Frontal cortex (tissue), 4 donors: ENCODE measurements at places on chromosomes 7 and 10.

GRCh38 chr7:24560772-24561171 is 12.5 kb upstream of the PALS2 start:
- DNase-seq, result no peak

GRCh38 chr10:3467052-3467951 is 294.7 kb upstream of the PITRM1 start:
- no peak for DNase-seq

DNA sequence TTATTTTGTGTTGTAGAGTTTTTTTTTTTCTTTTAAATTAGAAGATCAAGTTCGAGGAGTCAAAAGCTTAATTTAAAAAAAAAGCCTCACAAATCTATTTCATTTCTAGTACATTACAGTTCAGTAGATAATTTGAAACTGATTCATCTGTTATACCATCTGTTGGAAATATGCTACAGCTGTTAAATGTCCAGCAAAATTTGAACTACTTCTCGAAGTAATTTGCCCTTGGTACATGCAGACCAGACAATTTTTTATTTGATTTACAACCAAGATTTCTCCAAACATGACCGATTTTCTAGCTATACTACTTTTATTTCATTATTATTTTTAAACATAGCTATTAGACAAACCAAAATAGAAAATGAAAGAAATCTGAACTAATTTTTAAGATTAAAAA is 647.9 kb downstream of the CNTNAP2 start:
- DNase-seq, result no peak

- no peak for DNase-seq
Observed at GRCh38 chr7:120168066-120168465, 104.9 kb upstream of the KCND2 start.

DNA sequence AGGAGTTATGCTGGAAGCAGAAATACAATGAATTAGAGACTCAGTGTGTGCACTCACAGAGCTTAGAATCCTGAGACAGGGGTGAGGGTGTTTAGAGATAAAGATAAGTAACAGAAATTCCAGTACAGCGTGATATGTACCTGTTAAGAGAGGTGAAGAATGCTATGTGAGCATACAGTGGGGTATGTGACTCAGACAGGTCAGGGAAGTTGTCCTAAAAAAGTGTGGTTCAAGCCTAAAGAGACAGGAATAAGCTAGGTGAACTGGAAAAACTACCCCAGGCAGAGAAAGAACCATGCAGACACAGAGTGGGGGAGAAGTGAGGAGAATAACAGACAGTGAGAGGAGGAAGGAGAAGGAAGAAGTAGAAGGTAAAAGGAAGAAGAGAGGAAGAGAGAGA is 8.6 kb downstream of the SMIM30 start:
- DNase-seq, result no peak

DNA sequence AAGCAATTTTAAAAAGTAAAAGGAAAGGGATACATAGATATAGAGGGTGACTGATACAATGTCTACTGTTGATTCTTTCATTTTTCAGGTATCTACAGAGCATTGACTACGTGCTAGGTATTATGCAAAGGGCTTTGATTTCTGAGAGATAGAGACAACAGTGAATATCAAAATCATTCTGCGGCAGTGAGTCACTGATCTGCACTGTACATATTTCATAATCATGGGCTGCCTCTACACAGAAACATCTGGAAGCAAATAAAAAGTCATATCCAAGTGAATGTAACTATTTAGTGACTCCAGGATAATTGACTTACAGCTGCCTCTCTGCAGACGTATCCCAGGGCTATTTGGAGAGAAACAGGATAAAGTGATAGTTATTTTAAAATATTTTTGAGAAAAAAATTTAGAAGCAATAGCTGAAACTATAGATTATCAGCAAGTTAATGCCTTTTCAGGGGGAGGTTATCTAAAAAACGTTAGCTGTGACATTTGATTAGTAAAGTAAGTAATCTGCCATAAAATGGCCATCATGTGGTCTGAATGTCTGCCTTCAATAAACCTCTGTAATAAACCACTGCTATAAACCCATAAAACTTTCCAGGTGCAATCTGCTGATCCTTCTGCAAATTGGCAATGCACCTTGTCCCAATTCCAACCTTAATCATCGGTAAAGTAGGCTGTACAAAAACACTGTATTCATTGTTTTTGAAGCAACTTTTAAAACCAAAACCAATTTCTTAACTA is 43.7 kb downstream of the CPXM2 start:
- DNase-seq, result no peak

- DNase-seq, result no peak
Observed at GRCh38 chr7:46486256-46487206, 565.5 kb upstream of the IGFBP3 start.

DNA sequence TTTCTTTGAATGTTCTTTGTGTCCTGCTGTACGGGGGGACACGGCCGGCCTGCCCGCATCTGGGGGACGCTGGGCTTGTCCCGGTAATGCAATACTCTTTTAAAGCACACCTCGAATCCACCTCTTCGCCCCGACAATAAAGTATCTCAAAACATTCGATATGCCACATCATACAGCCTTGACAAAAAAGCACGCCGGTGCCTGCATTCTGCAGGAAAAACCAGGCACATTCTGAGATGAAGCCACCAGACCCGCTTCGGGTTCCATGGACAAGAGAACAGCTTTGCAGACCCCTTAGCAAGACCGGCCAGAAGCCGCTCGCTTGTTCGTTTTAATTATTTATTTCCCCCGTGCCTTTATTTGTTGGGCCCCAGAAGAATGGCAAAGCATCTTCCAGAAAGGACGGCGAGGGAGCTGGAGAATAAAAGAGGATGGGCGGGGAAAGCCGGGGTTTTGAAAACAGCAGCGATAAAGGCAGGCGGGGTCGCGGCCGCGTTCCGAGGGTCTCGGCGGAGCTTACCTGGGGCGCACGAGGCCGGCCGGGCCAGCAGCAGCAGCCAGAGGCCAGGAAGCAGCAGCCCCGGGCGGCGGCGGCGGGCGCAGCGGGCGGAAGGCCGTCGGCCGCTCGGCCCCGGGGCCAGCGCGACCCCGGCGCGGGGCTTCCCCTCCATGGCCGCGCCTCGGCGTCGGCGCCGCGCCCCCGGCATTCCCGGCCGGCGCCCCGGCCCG is 462 bp downstream of the KIAA1549 start:
- no peak for DNase-seq

GRCh38 chr10:8048281-8049008 is 6.0 kb upstream of the GATA3 start:
- DNase-seq, result no peak

DNA sequence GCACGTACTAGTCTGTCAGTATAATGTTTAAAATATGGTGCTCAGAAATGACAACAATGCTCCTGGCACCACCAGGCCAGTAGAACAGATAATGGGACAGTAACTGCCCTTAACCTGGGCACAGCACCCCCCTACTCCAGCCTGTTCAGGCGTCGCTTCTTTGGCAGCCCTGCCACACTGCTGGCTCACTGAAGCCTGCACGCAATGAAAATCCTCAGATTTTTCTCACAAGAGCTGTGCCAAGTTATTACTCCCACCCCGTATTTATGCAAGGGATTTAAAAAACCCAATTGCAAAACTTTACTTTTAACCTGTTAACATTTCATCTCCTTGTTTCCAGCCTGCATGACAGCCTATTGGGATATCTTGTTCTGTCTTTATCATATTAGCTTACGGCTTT is 56.6 kb upstream of the LAMB1 start:
- DNase-seq, result no peak

- DNase-seq, result no peak
Observed at GRCh38 chr10:84262190-84262956, 17.5 kb downstream of the RGR start.

DNA sequence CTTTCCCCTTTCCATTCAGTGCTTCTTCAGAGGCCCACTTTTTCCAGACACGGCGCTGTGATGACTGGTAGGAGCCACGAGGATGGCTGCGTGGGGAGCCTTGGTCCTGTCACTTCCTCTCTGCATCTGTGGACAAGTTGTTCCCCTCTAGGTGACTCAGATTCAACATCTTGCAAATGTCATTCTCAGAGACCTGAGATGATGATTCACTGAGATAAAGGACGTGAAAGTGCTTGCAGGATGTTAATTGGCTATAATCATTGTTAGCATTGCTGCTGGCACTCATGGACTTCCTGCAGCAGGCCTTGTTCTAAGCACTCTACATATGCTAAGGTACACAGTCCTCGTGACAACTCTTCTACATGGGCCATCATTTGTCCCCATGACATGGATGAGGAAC is 489.8 kb upstream of the ZMIZ1 start:
- DNase-seq, result no peak

DNA sequence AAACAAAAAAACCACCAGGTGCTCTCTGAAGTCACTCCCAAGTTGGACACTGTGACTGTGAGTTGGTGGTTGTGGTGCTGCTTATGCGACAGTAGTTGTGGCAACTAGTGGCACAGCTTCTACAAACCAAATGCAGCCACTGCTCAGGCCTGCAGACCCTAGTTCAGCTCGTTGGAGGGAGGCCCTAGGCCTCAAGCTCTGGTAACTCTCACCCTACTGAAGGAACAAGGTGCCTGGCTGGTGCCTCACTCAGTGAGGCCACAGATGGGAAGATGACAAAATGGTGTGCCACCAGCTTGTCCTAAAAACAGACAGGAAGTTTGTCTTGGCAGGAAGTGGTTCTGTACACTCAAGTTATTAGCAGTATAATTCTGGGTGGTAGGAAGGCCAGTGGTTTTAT is 45.3 kb upstream of the RAPGEF5 start:
- no peak for DNase-seq

DNA sequence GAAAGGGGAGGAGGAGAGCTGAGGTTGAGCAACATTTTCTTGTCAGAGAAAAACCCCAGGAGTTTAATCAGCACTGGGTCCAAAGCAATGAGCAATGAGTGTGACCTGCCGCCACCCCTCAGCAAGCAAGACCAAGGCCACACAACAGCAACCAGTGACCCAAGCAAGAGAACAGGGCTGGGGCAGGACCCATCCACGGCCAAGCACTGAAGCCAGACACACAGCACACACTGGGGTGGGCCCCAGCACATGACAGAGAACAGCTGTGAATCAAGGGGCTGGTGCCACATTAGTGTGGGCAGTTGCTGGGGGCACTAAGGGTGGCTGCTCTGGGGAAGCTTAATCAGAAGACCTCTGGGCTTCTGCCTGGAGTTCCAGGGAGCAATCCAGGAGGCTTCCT is 16.2 kb downstream of the TMEM72 start:
- no peak for DNase-seq

DNA sequence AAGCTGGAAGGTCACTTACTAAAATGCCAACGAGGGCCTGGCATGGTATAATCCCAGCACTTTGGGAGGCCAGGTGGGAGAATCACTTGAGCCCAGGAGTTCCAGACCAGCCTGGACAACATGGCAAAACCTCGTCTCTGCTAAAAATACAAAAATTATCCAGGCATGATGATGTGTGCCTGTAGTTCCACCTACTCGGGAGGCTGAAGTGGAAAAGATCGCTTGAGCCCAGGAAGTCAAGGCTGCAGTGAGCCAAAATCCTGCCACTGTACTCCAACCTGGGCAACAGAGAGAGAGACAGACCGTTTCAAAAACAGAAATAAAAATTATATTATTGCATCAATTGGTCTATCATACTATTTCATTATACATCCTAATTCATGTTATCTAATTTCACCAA is 18.1 kb upstream of the FAM53B start:
- DNase-seq, result no peak

GRCh38 chr7:4025694-4026615 is 656.1 kb upstream of the FOXK1 start:
- no peak for DNase-seq

DNA sequence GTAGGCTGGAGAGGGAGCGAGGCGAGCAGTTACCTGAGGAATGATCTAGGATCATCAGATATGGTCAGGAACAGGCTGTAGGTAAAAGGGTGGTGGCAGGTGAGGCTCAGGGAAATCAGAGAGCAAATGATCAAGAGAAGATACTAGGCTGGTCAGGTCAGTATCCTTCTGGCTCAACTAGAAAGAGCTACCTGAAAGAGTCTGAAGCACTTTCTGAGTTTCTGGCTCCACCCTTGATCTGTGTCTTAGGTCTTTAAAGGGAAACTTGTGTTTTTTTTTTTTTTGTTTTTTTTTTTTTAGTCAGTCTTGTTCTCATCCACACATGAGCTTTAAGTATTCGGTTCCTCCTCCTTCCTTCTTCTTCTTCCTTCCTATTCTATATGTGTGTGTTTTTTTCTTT is 10.5 kb downstream of the ADAM22 start:
- no peak for DNase-seq

DNA sequence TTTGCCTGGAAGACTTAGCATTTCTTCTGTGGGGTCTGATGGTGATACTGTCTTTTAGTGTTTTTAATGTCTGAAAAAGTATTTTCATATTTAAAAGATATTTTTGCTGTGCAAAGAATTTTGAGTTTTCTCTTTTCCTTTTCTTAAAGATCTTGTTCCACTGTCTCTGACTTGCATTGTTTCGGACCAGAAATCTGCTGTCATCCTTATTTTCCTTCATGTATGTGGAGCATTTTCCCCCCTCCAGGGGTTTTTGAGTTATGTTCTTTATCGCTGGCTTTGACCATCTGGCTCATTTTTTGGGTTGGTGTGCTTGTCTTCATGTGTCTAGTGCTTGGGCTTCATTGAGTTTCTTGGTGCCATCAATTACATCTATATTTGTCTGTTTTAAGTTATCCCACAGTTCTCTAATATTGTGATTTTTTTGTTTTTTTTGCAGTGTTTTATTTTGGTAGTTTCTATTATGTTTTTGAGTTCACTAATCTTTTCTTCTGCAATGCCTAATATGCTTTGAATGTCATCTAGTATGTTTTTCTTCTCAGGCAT is 119.9 kb downstream of the MGMT start:
- DNase-seq, result no peak

DNA sequence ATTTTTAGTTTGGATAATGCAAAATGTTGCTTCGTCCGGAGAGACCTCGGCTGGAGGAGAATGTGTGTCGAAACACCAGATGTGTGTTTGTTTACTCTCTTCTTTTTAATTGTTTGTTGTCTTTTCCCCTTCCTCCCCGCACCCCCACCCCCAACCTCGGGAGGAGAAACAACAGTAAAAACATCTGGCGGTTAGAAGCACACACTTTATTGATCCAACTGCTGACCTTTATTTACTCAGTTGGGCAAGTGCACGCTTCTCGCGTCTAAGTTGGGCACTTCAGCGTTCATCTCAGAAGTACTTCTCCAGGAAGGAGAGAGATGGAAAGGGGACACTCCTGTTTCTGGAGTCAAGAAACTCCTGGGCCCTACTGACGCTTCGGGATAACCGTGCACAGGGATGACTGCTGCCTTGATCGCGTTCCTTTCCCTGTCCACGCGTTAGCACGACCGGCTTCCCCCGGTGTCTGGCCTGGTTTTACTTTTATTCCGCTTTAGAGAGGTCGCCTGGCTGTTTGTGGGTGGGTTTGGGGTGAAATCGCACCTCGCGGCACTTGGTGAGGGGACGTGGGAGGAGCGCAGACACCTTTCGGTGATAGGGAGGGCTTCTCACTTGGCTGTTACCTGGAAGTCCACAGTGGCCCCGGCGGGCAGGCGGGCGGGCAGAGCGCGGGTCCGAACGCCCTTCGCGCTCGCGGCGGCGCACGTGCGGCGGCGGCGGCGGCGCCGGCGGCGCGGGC is 168.3 kb upstream of the PPP1R3A start:
- DNase-seq, result peak; percentile 17
